ENCODE measurements at places on chromosomes 4 and X.
A peak's percentile ranks its signal among the peaks of the same experiment; 100 is the strongest.

GRCh38 chrX:100098660-100099375, 311.3 kb downstream of the PCDH19 start:
- DNase-seq, result no peak

- peak; percentile 55 for DNase-seq
Measured at GRCh38 chrX:45758319-45758718, 557.6 kb upstream of the DIPK2B start.

DNA sequence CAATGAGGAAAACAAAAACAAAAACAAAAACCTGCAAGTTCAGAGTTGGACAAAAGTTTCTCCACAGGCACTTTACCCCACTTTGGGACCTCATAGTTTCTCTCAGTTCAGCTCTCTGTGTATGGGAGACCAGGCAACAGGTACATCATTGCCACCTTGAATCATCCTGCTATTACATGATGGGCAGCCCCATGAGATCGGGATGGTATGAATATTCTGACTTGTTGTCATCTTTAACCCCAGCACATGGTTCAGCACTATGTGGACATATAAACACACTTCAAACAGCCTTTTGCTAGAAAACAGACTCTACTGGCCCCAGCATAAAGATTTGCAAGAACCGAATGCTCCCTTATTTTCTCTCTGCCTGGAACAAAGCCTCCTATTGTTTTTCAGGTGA, 176.9 kb upstream of the SCML1 start:
- no peak for DNase-seq

GRCh38 chr4:6386091-6386490, 86.3 kb downstream of the PPP2R2C start:
- no peak for DNase-seq

Data from GM06990 (cell line).